ENCODE measurements at places on chromosomes 13 and 19.
A peak's percentile ranks its signal among the peaks of the same experiment; 100 is the strongest.

GRCh38 chr19:16039545-16039944 lies 36.8 kb upstream of the TPM4 start:
- no peak for DNase-seq

GRCh38 chr13:35699825-35700510 lies 223.5 kb upstream of the MAB21L1 start:
- peak; percentile 82 for DNase-seq

- DNase-seq, result no peak
Measured at GRCh38 chr13:76638882-76639281, 247.3 kb downstream of the KCTD12 start.

DNA sequence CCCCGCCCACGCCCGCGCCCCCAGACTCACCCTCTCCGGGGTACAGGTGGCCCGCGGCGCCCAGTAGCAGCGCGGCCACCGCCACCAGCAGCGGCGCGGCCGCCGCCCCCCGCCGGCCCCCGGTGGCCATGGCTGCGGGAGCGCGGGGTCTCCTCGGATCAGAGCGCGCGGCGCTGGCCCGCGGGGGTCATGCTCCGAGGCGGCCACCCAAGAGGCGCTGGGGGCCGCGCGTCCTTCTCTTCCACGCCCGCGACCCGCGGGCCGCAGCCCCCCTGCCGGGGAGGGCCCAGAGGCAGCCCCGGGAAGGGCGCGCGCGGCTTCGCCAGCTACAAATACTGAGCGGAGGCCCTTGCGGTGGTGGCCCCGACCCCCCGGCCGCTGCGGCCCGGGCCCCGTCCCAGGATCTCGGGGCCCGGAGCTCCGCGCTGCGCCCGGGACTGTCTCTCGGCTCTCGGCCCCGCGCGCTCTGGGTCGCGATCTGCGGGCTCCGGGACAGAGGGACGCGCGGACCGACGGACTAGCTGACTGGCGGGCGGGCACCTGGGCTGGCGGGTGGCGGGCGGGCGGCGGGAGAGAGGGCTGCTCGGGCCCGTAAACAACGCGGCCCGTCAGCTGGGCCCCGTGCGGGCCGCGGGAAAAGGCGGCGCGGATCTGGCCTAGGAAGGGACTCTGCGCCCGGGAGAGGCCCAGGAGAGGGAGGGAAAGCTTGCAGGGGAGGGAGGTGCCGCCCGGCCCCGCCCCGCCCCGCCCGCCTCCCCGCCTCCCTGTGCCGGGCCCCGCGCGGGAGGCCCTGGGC lies at the start of gene INSR:
INSR (minus strand) TSS at position 653 of the 796 bp plus-strand sequence; CDS start at position 130, 523 bp downstream.
- peak; percentile 94 for DNase-seq

DNA sequence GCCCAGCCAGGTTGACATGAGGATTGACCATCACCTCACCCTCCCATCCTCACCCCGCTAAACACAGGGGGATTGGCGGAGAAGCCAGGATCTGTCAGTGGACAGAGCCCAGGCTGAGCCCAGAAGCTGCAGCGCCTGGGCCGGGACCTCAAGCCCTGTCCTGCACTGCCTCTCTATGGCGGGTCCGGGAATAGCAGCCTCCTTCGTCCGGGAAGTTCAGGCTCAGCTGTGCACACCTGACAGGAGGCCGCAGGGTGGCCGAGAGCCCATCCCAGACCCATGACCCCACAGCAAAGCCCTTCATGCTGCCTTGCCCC lies 67.8 kb downstream of the SPACA7 start:
- DNase-seq, result peak; percentile 77

DNA sequence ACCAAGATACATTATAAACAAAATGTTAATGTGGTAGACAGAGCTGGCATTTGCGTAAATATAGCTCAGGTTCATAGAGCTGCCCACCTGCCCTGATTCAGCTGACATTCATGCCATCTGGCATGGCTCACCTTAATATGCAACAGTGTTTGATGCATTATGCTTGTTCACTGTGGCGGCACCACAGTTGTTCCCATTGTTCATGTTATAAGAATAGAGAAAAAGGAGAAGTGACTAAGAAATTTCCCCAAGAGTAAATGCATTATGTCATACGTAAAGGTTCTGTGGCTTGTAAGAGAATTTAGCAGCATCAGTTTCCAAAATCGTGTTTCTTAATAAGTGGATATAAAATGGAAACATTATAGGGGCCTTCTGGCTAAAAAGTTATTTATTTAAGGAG lies 4.5 kb downstream of the CCNA1 start:
- DNase-seq, result no peak

DNA sequence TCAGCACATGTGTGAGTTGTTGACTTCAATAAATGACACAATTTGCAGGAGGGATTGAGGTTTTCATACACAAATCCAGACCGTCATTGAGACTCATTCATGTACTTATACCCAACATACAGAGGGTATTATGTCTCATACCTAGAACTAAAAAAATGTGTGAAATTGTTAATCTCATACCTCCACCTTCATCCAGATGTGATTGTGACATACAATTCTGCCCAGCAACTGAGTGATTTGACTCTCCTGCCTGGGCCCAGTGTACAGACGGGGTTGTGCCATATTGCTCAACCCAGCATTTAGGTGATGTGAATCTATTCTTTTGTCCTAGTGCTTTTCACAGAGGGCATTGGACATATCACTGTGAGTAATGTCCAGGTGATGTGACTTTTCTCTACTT lies 12.6 kb upstream of the ZNF681 start:
- no peak for DNase-seq

DNA sequence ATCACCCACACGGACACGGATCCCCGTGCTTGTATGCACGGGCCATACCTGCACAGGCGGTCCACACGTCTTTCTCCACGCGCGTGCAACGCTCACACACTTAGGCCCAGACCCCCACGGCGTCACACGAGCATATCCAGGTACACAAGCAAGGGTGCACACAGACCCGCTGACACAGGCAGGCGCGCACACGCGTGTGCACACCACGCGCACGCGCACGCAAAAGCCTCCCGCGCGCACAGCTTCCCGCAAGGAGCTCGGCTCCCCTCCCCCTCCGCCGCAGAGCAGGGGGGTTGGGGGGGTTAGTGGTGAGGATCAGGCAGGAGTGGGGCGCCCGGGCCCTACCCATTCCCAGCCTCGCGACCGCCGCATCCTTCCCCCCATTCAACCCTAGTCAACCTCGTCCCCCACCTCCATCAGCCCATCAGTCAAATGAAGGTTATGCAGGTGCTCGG lies 407 bp downstream of the RAB3A start:
- DNase-seq, result no peak

DNA sequence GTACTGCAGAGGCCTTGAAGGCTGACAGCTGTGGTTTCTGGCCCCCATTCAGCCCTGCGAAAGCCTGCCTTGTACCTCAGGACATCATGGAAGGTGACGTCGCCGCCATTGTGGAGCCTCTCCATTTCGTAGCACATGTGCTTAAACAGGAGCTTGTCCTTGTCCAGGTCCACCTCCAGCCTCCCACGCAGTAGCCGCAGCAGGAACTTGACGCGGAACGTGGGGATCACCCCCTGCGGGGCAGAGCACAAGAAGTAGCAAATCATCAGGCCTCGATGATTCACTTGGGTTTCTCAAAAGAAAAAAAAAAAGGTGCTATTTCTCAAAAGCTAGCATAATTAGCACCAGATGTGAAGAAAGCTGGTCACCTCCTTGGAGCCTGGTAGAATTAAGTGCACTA lies 351.0 kb downstream of the NALCN start:
- no peak for DNase-seq

DNA sequence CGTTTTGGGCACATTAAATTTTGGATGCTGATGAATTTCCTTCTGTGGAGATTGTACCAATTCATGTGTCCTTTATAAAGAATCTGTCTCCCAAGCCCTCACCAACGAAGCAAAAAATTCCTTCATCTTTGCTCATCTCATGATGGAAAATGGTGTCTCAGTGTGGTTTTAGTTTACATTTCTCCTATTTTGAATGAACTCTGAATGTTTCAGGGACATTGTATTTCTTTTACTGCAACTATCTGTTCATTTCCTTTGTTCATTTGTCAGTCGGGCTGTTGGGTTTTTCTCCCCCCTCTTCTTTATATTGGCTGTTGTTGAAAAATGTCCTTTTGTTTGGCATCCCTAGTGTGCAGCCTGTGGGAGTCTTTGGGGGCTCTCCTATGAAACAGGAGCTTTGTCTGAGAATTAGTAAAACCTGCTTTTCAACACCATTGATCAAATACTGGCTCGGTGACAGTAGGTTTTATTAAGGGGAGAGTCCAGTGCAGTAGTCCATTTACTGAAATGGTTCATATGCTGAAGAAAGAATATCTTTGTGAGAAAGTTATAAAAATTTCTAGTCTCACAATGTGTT lies 91.3 kb upstream of the C1QTNF9B start:
- DNase-seq, result no peak

- DNase-seq, result no peak
Measured at GRCh38 chr19:22545751-22546150, 88.4 kb upstream of the ZNF492 start.

GRCh38 chr13:73832128-73832588 lies 302.0 kb downstream of the KLF12 start:
- DNase-seq, result no peak

- no peak for DNase-seq
Measured at GRCh38 chr13:47999973-48000372, 1.1 kb downstream of the SUCLA2 start.

DNA sequence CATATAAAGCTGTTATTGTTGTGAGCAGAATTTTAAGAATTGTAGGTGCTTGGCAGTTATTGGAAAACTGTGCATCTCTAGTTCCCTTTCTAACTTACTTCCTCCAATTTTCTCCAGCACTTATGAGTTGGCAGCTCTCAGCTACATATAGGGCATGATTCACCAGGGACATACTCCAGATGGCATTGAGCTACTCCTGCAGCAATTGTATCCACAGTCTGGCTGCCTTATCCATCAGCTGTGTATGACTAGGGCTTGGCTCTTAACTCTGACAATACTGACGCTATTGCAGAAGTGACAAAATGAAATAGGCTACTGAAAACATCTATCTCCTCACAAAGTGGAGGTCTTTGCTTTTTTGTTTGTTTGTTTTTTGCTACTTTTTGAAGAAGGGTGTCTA lies 276.7 kb downstream of the POU4F1 start:
- DNase-seq, result no peak

- no peak for DNase-seq
Measured at GRCh38 chr13:23323946-23324709, 109.4 kb downstream of the SACS start.

GRCh38 chr13:23753458-23753857 lies 135.7 kb downstream of the MIPEP start:
- no peak for DNase-seq

DNA sequence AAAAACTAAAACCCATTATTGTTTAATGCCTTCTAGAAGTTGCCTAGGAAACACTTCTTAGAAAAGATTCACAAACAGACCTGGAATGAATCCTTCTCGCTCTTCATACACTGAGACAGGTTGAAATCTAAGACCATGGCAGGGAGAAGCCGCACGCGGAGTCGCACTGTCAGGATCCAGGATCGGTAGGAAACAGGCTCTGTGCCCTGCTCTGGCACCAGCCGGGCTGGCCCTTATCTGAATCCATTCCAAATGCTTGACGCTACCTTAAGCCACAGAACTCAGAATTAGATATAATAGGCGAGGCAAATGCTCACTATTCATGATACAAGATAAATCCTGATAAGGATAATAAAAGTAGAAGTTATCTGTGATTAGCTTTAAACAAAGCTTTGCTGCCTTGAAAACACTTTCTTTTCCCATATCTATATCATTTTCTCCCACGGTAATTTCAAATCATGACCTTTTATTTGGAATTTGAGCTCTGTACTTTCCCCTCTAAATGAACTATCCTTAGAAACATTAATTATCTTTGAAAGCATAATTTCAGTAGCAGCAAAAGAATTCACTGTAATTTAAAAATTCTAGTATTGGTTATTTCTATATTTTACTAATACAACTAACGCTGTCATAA lies 385.6 kb downstream of the IRS2 start:
- no peak for DNase-seq

DNA sequence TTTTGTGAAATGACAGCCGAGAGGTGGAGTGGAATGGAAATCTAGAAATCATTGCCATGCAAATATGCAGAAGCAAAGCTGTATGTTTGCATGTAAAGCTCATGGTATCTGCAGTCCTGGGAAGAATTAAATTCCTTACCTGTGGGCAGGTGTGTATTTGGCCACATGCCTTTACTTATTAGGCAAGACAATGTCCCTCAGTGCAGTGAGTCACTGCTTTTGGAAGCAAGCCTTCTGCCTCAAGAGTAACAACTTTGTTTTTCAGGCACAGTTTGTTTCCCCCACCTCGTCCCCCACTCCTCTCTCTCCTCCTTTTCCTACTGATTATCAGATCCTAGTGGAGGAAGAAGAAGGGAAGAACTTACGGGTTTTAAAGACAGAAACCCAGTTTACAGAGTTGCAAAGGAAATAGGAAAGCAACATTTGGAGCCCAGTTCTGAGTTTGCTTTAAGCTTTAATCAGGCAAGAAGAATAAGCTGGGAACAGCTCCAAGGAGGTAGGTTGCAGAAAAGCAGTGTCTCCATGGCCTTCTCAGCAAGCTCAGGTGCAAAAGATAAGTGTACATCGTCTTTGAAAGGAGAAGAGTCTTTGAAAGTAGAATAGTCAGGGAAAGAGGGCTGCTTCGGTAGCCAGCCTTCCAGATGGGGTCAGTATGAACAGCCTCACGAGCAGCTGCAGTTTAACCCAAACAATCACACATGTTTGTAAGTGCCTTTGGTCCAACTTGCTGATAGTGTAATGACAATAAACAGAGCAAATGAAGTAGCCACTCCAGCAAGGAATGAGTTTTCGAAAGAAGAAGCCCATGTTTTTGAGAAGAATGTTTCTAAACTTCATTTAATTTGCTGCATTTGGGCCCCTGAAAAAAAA lies 190.1 kb downstream of the KLF5 start:
- DNase-seq, result no peak

- DNase-seq, result no peak
Measured at GRCh38 chr19:39825531-39826076, 8.4 kb downstream of the DYRK1B start.

- DNase-seq, result no peak
Measured at GRCh38 chr13:26964278-26965250, 204.0 kb upstream of the GPR12 start.

DNA sequence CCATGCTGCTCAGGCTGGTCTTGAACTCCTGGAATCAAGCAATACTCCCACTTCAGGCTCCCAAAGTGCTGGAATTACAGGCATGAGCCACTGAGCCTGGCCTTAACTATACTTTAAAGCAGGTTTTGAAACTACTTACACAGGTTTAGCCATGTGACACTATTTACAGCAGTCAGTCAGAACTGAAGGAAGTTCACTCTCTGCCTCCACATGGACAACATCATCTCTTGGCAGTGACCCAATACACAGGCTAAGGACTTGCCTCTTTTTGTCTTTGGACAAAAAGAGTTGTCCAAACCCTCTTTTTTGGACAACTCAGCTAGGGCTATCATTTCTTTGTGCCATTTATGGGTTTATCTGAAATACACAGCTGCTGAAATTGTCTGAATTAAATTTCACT lies 89.0 kb upstream of the CLDN10 start:
- no peak for DNase-seq
